ENCODE measurements at places on chromosomes 11 and 22.

GRCh38 chr11:71447791-71448256 lies 369 bp downstream of the DHCR7 start:
- peak; percentile 38 for DNase-seq

DNA sequence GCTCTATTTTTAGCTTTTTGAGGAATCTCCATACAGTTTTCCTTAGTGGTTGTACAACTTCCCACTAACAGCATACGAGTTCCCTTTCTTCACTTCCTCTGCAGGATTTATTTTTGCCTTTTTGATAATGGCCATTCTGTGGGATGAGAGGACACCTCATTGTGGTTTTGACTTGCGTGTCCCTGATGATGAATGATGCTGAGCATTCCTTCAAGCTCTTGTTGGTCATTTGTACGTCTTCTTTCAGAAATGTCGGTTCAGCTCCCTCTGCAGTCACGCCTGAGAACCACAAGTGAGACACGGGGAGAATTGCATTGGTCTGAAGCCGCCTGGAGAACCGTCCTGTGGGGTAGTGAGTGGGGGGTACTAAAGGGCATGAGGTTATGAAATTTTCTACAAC lies 2.0 kb upstream of the KRTAP5-10 start:
- DNase-seq: no peak

- no peak for DNase-seq
Observed at GRCh38 chr22:25833676-25834075, 91.7 kb downstream of the MYO18B start.

- peak; percentile 73 for DNase-seq
Observed at GRCh38 chr11:65498042-65498726, 661 bp upstream of the MALAT1 start.

- DNase-seq: no peak
Observed at GRCh38 chr22:25624476-25624875, 60.0 kb downstream of the GRK3 start.

GRCh38 chr22:42313804-42314581 lies 43.5 kb upstream of the TCF20 start:
- peak; percentile 52 for DNase-seq

DNA sequence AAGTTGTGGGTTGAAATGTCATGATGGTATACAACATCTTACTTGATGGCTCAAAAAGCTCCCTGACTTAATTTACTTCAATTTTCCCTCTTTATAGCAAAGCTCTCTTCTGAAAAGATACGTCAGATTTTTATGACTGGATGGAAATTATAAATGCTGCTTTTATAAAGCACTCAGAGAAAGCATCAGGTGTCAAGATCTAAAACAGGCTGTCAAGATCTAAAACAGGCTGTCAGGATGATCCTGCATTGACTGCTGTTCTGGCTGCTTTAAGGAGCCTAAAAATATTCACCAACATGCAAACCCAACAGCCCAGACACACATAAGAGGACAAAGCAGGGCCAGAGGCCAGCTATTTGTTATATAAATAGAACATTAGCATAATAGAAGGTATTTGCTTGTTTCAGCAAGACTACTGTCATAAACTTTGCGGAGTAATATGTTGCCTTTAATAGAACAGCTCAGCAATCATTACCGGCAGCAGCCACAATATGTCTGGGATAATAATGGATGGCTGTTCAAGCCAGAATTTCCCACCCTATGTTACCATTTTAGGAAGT lies 77.3 kb upstream of the ANO5 start:
- no peak for DNase-seq

GRCh38 chr11:78291503-78292108 lies 102.9 kb downstream of the USP35 start:
- no peak for DNase-seq

Measured in NCI-H748 treated with DMSO at 0.1 percent for 48 hours (cell line).